Naive thymus-derived CD8-positive, alpha-beta T cell (primary cell): ENCODE measurements at places on chromosomes 12 and 14.

DNA sequence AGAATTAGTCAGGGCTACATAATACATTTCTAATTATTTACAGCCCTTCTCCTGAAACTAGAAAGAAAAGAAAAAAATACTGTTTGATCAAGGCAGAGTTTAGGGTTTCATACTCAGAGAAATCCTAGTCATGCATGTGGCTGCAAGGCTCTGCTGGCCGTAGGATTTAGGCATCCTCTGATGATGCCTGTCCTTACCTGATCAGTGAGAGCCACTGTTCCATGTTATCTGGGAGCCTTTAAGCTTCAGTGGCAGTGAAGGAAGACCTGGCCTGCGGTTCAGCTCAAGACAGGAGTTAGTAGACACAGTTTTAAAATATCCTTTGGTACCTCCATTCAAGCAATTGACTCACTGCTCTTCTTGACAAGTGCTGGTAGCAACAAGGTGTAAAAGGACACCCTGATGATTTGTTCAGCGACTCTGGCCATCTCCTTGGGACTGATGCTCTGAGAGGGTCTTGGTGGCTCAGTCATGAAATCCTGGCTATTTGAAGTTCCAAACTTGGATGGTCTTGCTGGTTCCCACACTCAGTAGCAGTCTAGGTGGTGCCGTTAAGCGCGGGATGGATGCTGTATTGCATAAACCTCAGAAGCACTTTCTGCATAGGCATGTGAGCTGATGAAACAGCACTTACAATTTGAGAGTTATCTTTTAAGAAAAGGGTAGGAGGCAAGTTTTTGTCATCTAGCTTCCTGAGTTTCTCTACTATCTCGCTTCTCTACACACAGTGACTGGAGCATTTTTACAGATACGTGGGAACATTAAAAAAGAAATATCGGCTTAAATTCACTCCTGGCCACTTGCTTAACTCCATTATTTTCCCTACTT lies 162.0 kb downstream of the SAMD4A start:
- no peak for DNase-seq

- peak; percentile 30 for DNase-seq
These were observed 164.6 kb upstream of the PARP11 start for GRCh38 chr12:4037747-4038312.

- no peak for DNase-seq
These were observed 11.9 kb downstream of the PLEKHG6 start for GRCh38 chr12:6322352-6322751.

GRCh38 chr12:39573971-39574370 lies 45.6 kb downstream of the ABCD2 start:
- DNase-seq, result no peak

DNA sequence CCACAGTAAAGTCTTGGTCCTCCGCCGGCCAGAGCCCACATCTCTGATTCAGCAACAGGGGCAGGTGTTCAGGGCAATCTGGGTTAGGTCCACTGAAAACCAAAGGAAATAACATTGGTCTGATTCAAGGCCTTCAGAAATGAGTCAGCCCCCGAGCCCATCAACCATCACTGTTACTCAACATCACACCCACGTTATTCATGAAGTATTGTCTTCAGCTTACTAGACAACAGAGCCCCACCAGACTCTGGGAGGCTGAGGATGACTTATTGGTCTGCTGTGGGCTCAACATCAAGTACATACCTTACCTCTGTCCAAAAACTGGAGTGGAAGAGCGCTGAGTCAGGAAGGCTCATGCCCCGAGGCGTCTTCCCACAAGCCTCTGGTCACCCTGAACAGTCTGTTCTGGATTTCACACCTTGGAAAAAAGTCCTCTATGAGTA lies 97.5 kb downstream of the ZFP36L1 start:
- no peak for DNase-seq

DNA sequence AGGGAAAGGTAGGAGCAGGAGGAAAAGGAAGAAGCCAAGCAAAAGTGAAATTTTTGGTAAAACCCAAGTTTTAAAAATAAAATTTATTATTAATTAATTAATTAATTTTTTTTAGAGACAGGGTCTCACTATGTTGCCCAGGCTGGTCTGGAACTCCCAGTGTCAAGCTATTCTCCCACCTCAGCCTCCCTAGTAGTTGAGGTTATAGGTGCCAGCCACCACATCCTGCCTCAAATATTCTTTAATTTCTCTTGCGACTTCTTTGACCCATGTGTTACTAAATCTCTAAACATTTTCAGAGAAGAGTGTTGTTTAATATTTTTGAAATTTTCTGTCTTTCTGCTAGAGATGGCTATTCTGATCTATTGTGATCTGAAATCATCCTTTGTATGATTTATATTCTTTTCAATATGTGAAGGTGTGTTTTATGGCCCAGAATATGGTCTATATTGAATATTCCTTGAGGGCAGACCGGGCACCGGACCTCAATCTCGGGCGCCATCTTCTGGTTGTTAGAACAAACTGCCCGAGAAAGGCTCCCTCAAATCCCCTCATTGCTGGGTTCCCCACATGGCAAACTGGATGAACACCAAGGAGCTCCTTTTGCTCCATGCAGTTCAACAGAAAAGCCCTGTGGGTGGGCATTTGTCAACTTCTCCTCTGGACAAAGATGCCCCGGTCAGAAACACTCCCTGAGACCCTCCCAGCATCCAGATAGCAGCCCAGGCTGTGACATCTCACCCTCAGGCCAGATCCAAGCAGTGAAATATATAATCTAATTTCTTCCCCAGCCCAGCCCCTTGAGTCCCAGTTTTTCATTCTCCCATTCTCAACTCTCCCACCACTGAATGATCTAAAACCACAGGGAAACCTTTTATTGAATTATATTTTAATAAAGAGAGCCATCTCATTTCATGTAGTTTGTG lies 110.5 kb downstream of the ASCL4 start:
- peak; percentile 20 for DNase-seq

DNA sequence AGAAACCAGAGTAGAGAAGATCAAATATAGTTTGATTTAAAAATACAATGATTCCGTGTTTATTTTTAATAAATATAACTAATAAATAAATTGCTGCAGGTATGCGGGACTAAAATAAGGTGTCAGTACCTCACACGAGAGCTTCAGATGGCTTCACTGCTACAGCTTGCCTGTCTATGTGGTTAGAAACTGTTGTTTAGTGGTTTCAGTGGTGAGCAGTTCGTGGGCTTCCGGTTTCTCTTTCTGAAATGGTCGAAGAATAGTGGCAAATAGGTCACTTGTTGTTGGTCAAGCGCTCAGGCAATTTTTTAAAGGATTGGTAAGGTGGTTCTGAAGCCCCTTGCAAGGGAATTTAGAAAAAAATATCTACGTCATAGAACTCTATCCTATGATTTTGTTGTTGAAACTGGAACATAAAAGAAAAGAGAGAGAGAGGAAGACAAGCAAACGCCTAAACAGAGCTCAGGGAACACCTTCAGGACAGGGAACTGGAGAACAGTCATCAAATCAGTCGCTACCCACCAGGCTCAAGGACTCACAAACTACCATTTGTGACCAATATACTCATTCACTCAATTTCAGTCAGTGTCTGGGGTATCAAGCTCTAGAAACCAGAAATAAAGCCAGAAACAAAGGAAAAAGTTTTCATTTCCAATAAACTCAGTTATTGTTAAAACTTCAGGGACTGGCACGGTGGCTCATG lies 31.3 kb downstream of the GABARAPL1 start:
- DNase-seq, result peak; percentile 27

- DNase-seq, result no peak
These were observed 168.4 kb downstream of the SOX5 start for GRCh38 chr12:23781118-23781517.

- DNase-seq, result no peak
These were observed 13.1 kb downstream of the TEDC1 start for GRCh38 chr14:105503935-105504692.

- no peak for DNase-seq
These were observed 160.5 kb downstream of the KITLG start for GRCh38 chr12:88419794-88420193.

- no peak for DNase-seq
These were observed 22.3 kb downstream of the SNW1 start for GRCh38 chr14:77738559-77739250.

GRCh38 chr12:103791350-103791920 lies 49.6 kb downstream of the NT5DC3 start:
- no peak for DNase-seq

- peak; percentile 11 for DNase-seq
These were observed 606 bp downstream of the EP400 start for GRCh38 chr12:131950182-131950913.

- DNase-seq, result no peak
These were observed 5.0 kb downstream of the PLEKHD1 start for GRCh38 chr14:69489495-69489894.

DNA sequence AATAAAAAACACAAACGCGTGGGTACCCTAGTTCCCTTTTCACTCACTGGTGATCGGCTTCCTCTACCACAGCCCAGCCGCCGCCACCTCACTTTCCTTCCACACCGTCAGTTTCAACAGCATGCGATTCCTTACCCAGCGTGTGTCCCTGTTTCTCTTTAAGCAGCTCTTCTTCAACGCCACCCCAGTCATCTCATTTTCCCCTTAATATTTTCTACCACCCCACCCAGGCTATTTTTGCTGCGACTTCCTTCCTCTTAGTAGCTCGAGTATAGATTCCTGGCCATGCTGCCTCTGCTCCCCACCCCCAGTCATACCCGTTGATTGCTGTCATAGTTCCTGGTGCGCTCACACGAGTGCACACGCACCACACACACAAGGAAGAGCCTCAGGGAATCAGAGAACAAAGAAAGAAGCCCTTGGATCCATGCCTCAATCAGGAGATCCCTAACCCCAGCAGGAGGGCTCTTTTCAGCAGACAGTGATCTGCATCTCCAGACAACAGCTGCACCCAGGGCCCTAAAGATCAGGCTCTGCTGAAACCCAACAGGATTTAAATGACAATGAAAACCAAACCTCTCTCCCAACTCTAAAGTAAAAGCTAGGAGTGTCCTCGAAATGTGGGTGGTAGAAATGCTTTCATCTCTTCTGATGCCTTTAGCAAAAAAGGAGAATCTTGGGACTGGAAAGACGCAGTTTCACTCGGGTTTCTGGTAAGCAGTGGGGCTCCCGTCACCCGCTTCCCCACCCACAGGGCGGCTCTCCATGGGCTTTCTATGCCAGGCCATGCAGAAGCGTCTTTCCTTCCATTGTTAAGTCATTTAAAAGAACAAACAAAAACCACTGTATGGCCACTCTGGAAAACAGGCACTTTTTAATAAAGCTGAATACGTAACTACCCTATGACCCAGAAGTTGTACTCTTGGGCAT lies 23.8 kb downstream of the VPS37B start:
- no peak for DNase-seq

DNA sequence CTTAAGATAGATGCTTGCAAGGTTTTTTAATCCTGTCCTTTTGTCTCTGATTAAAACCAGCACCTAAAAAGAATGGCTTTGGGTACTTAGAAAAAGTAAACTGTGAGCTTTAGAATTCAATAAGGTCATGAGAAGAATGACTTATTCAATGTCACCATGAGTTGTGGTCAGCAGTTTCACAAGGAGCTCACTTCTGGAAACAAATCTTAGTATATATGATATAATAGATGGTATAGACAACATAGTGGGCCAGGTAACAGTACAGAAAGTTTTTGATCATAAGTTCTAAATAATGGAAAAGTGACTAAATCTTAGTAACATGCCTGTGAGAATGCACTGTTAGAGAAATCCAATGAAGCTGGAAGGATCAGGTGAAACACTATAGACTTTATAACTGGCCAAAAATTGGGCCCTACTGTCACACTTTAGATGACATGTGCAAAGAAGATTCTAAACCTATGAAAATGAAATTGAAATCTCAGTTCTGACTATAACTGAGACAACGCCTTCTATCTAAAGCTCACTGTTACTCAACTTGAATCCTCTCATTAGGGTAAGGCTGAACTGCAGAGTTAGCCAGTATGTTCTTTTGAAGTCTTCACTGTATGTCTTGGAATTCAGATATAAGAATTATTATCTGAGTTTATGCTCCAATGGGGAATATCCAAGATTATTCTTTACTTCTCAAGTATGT lies 42.4 kb upstream of the RAD51AP1 start:
- DNase-seq, result no peak

GRCh38 chr14:105999361-106000028 lies 473.1 kb downstream of the TMEM121 start:
- peak; percentile 82 for DNase-seq

GRCh38 chr12:94098466-94098865 lies 49.9 kb upstream of the PLXNC1 start:
- DNase-seq, result no peak

DNA sequence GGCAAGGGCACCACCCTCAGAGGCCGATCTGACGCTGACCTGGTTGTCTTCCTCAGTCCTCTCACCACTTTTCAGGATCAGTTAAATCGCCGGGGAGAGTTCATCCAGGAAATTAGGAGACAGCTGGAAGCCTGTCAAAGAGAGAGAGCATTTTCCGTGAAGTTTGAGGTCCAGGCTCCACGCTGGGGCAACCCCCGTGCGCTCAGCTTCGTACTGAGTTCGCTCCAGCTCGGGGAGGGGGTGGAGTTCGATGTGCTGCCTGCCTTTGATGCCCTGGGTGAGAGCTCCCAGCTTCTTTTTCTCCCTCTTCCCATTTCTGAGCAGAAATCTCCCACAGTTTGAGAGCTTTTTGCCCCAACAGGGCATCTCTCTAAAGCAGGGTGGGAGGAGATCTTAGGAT lies 1.8 kb downstream of the OAS1 start:
- no peak for DNase-seq

DNA sequence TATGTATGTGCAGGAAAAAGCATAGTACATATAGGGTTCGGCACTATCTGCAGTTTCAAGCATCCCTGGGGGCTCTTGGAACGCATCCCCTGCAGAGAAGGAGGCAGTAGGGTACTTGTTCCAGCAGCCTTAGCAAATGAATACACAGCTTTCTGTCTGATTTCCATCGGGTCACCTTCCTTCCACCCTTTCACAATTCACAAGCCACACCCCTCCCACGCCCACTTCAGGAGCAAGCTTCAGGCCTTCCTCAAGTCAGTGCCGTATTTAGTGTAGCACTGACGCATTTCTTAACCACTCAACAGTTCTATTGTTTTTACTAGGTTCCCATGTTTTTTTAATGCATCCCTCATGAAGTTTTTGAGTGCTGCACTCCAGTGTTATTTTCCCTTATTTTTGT lies 64.2 kb downstream of the CLMN start:
- DNase-seq, result no peak

DNA sequence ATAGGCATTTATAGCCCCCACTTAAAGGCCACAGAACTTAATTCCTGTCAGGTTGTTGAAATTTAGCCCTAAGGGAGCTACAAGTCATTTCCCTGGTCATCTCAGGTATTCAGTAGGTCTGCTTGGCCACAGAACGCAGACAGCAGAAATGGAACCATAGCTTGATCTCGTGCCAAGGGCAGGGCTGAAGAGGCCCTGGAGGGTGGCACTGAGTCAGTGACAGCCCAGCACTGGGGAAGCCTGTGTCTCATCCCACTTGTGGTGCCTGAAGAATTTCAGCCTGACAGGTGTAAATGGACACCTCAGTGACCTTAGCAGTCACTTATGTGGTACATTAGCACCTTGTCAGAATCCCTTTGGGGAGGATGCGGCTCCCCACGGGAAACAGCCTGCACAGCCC lies 6.6 kb downstream of the PRKAB1 start:
- DNase-seq, result no peak

GRCh38 chr12:110739488-110739887 lies 3.2 kb downstream of the PPP1CC start:
- no peak for DNase-seq

DNA sequence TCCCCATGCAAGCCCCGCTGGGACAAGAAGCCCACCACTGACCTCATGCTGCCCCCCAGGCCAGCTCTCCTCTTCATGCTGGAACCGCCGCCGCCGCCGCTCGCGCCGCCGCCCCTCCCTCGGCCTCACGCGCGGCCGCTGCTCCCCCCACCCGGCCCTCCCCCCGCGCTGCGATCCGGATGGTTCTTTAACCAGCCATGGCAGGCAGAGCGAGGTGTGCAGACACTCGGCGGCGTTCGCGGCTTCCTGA lies at the start of gene DCAF5:
Gene DCAF5 (minus strand): TSS at position 218 of the 250 bp plus-strand sequence. CDS start 141 bp downstream, at position 77.
- DNase-seq, result peak; percentile 97

GRCh38 chr12:19450362-19450761 lies 11.1 kb downstream of the AEBP2 start:
- no peak for DNase-seq
